Stimulated activated CD8-positive, alpha-beta memory T cell treated with anti-CD3 and anti-CD28 coated beads, Interleukin-7, amount 100 ng/mL, for 48 hours (primary cell): ENCODE measurements at places on chromosomes 13 and 19.
A peak's percentile ranks its signal among the peaks of the same experiment; 100 is the strongest.

- no peak for DNase-seq
Measured at GRCh38 chr19:15452111-15453047, 2.6 kb upstream of the WIZ start.

DNA sequence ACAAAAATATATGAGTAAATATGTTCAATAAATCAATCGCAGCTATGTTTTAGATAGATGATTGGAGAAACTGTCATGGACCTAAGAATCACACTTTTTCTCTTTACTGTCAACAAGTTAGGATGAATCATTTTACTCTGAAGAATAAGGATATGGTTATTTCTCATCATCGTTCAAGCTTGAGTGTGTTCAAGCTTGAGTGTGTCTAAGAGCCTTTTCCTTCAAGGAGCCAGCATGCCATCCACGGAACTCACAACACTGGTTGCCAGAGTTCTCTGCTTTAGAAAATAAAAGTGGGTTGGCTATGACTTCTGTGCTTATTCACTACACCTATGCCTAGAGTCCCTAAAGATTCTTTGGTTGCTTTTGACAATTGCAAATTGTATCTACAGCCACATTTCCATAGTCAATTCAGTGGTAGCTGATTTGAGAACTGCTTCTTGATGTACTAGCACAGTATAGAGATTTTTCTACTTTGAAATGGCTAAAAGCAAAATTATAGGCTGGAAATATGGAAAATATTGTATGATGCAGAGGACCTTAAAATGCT is 58.1 kb upstream of the SCEL start:
- DNase-seq, result no peak

DNA sequence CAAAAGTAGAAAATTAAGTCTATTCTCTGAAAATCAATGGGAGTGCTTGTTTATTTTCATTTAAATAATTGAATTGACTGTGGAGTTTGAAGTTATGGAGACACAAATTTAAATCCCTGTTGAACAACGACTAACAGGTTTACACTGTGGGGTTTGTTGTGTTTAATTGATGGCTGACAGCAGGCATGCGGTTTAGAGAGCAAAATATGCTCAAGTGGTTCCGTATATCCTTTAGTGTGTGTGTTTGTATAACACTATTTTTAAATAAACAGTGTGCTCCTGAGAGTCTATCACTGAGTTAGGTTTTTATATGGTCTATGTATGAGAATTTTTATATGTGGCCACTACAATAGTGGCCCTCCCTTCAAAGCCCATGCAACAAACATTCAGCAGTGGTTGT is 332.0 kb downstream of the GPC6 start:
- DNase-seq, result no peak

DNA sequence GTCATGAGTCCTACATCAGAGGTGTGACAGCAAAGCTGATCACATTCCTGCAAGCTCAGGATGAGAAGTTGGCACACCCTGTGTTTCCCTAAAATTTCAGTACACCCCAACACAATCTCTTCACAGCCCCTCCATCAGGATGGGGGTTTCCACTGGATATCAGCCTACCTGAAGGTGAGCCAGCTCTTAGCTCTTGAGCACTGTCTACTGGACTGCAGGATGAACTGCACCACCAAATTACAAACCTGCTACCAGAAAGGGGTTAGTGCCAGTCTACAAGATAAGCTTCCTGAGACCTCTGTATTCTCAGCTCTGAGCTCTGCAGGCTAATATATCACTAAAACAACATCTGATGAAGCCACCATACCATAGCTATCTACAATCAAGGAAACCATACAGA is 1616.2 kb upstream of the SPRY2 start:
- DNase-seq, result no peak

DNA sequence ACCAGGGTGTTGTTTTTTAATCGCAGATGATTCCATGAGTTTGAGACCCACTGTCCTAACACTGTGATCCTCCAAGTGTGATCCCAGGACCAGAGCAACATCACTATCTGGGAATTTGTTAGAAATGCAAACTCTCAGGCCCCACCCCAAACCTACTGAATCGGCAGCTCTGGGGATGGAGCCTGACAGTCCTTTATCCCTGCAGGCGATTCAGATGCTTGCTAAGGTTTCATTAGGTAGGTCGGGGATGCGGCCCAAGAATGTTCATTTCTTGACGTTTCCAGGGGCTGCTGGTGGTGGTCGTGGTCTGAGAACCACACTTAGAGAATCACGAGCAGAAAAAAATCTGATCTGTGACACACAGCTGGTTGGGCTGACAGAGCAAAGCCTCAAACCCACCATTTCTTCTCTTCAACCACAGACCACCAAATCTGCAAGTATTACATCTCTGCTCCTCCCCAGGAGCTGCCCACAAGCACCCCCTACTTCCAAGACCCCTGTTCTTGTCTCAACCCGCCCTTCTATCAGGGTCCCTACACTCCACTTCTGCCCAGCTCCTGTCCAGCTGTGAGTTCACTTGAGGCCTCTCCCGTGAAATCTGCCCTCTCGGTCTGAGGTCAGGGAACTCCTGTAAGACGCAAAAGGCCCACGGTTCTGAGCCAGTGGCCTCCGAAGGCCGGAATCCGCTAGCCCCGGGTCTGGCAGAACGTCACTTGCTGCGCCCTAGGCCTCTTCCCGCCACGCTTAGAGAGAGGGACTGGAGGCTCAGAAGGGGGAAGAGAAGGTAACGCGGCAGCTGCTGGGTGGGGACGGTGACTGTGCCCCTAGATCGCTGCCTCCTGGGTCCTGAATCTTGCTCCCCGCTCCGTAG is 1.1 kb upstream of the FARP1 start:
- DNase-seq, result no peak

- DNase-seq, result no peak
Measured at GRCh38 chr19:40249201-40249600, 22.7 kb upstream of the CCNP start.

- no peak for DNase-seq
Measured at GRCh38 chr13:98173431-98174152, 3.5 kb downstream of the RNF113B start.

GRCh38 chr19:8557642-8558238 is 19.5 kb downstream of the MYO1F start:
- no peak for DNase-seq

DNA sequence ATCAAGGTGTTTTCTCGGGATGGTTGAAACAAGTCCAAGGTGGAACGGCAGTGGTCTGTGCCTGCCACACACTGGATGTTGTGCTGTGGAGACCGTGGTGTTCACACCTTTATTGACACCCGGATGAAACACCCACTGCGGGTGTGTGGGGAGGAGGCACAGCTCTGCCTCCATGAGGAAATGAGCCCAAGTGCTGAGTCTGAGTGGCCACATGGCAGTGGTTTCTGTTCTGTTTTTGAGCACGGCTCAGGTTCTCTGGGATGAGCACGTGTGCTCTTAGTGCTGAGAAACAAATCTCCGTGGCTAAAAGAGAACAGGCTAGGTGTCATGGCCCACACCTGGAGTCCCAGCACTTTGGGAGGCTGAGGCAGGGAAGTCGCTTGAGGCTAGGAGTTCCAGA is 29.5 kb downstream of the UPF1 start:
- DNase-seq, result no peak

DNA sequence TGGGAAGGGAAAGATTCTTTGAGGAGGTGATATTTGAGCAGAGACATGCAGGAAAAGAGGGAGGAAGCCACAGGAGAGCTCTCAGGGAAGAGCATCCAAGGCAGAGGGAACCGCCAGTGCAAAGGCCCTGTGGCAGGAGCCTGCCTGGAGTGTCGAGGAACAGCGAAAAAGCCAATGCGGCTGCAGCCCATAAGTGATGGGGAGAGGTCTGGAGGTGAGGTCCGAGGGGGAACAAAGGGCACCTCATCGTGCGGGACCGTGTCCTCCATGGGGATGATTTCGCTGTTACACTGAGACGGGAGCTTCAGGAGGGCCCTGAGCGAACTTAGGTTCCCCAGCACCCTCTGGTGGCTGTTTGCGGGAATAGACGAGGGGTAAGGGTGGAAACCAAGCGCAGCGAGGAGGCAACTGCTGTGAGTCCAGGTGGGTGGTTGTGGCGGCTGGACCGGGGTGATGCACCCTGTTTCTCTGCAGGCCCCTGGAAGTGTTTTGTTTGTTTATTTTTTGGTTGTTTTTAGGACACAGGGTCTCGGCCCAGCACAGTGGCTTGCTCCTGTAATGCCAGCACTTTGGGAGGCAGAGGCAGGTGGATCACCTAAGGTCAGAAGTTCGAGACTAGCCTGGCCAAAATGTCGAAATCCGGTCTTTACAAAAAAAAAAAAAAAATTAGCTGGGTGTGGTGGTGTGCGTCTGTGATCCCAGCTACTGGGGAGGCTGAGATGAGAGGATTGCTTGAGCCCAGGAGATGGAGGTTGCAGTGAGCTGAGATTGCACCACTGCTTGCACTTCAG is 5.9 kb upstream of the EHD2 start:
- peak; percentile 69 for DNase-seq

DNA sequence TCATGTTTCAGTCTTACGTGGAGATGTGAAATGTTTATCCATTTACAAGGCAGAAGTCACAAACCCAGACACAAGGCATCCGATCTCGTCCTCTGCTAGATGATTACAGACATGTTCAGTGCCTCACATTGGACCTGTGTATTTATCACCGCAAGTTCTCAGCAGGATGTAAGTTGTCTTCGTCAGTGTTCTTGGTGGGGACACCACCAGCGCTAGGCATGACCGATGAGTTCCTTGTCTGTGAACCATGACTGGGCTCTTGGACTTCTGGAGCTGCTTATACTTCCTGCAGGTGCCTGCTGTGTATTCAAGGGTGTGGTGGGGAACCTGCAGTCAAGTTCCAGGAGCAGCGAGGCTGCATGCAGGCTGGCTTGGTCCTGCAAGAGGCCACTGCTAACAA is 105.4 kb downstream of the URI1 start:
- no peak for DNase-seq

- DNase-seq, result no peak
Measured at GRCh38 chr19:12703046-12703445, 6.6 kb upstream of the FBXW9 start.

DNA sequence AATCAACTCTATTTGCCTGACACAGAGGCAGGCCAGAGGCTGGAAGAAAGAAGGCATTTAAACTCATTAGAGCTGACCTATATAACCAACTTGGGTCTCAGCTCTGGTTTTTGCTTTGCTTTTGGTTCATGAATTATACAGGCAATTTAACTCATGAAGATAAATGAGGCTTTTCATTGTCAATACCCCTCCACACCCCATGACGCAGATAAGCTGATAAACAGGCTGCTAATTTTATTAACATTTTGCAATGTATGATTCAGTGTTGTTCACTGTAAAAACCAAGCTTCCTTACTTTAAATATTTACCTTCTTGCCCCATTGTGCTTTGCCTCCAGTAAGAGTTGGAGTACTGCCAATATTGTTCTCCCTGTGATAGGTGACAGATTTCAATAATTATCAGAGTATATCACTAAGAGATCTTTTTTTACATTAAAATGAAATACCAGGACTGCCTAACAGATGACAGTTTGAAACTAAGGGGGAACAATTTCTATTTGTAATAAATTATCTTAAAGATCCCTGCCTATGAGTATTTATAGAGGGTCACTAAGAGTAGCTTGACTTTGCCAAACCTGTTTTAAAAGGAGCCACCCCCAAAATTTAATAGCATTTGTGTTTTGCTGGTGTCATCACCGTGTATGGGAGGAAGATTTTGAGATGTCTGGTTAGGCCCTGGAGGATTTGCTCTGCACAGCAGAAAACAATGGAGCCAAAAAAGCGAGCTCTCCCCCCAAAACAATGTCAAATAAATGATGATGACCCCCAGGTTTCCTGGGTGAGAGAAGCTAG is 472.7 kb upstream of the NBEA start:
- no peak for DNase-seq

- DNase-seq, result no peak
Measured at GRCh38 chr13:98785405-98785804, 32.9 kb upstream of the SLC15A1 start.

GRCh38 chr13:36712770-36713169 is 39.0 kb downstream of the SERTM1 start:
- DNase-seq, result no peak

- DNase-seq, result no peak
Measured at GRCh38 chr19:14533450-14533849, 4.1 kb downstream of the TECR start.

- DNase-seq, result no peak
Measured at GRCh38 chr19:12163826-12164225, 930 bp downstream of the ZNF136 start.

GRCh38 chr19:16343156-16343555 is 18.5 kb downstream of the KLF2 start:
- no peak for DNase-seq

GRCh38 chr13:71814806-71815360 is 52.1 kb downstream of the DACH1 start:
- no peak for DNase-seq

GRCh38 chr13:108586826-108587225 is 42.6 kb upstream of the MYO16 start:
- no peak for DNase-seq

DNA sequence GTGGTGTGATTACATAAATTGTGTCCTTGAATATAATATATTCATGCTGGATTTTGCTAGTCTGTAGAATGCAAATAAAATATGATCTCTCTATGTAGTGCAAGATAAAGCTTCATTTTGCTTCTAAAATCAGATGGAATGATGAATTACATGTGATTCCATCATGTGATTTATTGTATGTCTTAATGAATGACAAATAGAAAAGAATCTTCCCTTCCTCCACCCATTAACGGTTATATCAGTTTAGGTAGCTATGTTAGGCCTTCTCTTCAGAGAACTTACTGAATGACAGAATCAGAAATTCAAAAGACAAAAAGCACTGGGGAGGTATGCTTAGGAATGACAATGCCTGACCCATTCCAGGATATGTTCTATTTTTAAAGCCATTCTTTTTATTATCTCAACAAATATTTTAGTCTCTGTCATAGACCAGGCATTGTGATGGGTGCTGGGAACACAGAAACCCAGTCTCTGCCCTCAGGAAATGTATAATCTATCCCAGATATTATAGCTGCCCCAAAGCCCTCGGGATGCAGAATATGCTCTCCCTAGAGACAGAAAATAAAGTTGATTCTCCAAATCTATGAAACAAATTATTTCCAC is 90.6 kb downstream of the TEX26 start:
- DNase-seq, result no peak

DNA sequence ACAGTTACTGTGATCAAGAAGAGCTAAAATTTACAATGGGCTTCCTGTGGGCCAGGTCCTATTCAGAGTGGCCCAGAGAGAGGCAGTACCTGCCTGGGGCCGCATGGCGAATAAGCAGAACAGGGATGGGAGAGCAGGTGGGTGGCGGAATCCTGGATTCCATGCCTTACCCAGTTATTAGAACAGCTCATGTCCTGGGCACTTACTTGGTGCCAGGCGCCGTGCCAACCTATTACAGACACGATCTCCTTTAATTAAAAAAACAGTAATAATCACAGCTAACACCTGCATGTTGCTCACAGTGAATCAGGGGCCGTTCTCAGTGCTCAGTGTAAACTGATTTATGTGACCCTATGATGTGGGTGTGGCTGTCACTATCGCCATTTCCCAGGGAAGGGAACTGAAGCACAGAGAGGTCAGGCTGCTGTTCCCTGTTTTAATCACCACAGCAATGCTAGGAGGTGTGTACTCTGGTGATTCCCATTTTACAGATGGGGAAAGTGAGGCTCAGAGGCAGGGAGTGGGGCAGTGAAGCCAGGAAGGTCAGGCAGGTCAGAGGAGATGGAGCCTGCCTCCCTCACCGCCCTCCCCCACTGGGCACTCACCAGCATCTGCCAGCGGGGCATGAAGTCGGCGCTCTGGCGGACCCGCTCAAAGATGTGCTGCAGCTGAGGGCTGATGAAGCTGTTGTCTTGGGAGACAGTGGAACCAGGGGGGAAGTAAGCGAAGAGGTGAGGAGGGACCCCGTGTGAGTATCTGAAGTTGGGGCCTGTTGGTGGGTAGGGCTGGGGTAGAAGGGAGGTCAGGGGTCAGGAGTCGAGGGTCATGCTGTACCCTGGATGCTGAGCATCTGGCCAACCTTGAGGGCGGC is 12.0 kb downstream of the COQ8B start:
- DNase-seq, result no peak
